CMK (cell line): ENCODE measurements at places on chromosomes 7 and 10.
A peak's percentile ranks its signal among the peaks of the same experiment; 100 is the strongest.

- DNase-seq = no peak
Observed at GRCh38 chr10:89374713-89375141, 3.1 kb upstream of the IFIT1B start.

DNA sequence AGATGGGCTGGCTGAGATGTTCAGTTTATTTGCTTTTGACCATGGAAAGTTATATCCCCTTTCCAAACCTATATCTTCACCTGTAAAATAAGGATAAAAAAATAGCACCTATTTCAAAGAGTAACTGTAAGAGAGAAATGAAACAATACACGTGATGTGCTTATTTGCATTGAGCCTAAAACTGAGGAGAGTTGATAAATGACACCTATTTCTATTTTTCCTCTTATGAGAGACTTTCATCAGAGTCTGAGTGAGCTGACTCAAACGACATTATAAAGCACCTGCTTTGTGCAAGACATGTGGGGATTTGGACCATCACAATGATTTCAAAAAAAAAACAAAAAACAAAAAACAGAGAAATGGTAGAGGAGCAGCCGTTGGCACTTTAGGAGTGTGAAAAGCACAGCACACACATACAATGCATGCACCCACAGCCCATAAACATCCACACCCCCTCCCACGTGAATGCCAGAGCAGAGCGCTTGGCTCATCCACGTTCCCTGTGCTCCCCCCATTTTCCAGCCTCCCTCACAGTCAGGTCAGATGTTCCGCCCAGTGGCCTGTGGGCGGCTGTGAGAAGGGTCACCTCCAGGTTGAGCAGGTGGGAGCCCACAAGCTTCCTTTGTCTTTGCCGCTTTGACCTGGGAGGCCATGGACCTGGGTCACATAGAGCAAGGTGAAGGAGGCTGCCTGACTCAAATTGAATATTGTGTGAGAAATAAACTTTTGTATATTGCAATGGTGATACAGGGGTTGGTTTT lies 253.2 kb upstream of the ZNF32 start:
- no peak for DNase-seq

DNA sequence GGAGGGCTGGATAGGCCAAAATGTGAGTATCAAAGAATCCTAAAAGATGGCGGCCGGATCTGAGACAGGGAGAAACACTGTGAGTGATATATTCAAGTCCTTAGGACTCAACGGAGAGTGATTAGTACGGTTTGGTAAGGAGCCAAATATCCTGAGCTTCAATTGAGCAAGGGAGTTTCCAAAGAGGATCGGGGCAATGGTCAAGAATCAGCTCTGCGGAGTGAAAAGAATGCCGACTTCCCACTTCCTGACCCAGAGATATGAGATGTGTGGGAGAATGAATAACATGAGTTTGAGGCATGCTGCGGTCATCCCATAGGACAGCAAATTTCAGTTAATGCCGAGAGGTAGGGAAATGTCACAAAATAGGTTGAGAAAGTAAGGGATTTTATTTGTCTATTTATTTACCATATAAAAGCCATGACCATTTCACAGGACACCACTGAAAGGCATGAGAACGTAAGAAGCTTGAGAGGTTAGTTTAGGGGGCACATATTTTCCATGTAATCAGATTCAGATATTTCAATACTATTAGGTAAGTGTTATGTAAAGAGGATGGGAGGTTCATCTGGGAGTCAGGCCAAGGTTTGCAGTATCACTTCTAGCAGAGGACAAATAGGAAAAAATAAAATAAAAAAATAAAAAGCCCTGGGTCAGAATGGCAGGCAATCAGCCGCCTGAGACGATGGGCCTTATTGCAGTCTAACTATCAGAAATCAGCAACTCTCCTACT lies 165.6 kb downstream of the HGF start:
- no peak for DNase-seq

DNA sequence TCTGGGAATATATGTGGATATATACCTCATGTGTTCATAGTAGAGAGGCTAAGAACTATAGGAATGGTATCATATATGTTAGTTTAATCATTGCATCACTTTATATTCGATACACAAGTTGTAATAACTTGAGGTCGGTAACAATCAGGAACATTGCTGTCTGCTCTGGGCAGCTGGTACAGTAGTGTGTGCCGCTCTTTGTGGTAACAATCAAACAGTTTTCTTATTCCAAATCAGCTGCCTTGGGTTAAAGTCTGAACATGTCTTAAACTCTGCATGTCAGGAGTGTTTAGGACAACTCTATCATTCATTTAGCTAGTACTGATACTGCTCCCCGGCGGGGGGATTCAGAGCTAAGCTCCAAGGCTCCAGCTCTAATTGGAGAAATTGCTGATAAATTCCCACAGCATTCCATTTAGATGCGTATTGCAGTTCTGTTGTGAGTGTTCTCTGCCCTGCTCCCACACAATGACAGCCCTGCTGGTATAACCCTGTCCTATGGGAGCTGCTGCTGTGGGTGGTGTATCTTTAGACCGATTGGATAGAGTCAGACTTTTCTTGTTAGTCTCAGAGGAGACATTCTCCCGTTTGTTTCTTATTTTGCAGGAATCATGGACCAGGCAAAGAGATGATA lies 707.5 kb upstream of the FZD8 start:
- no peak for DNase-seq

DNA sequence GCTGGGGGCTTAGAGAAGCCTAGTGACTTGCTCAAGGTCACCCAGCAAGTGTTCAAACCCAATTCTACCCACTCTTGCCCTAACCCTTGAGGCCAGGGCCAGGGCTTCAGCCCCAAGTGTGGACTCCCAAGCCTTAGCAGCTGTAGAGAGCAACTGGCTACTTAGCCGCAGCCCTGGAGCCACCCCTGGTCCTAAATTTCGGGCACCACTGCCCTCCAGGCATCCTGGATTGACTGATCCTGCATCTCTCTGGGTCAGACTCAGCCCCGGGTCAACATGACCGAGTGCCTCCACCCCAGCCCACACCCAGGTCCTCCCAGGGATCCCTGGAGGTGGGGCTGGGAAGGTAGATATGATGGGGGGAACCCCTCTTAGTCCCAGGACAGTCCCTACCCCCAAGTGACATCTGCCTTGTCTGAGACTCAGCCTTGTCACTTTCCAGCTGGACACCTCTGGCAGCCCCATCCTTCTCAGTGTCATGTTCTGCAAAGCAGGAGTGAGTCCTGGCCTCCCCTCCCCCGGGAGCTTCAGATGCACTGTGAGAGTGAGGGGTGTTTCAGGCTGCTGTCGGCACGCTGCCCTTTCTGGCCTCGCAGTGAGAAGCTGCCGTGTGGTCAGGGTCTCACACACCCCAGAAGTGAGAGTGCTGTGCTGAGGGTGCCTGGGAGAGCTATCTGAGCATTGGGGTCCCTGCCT lies 89.8 kb downstream of the ZMIZ1 start:
- no peak for DNase-seq

DNA sequence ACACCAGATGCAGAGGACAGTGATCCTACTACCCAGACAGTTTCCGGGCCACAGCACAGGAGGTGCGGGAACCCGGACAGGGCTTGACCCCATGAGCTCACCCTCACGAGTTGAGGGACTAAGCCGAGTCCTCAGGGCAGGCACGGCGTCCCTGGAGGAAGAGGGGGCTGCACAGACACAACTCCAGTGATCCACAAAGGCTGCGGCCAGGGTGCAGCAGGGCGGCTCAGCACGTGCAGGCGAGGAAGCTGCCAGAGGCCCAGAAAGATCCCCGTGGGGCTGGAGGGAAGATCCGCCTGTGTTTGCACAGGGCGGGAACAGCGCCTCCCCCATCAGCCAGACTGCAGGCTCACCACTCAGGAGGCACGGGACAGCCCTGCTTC lies 45.9 kb upstream of the TMEM72 start:
- DNase-seq = no peak

DNA sequence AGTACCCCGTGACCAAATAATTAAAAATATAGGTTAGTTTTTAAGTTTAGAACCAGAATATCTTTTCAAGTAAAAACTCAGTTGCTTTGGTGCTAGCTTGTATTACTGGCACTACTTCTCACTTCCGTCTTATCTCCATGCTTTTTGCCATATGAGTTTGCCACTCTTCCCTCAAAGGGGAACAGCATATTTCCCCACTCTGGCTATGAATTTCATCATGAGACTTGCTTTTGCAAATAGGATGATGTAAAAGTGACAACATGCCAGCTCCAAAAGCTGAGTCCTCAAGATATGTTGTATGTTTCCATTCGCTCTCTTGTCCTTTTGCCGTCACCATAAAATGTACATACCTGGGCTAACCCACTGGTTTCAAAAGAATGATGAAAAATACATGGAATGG lies 178.1 kb upstream of the SEMA3A start:
- DNase-seq = no peak

- DNase-seq = no peak
Observed at GRCh38 chr10:104076743-104077160, 8.9 kb downstream of the COL17A1 start.

DNA sequence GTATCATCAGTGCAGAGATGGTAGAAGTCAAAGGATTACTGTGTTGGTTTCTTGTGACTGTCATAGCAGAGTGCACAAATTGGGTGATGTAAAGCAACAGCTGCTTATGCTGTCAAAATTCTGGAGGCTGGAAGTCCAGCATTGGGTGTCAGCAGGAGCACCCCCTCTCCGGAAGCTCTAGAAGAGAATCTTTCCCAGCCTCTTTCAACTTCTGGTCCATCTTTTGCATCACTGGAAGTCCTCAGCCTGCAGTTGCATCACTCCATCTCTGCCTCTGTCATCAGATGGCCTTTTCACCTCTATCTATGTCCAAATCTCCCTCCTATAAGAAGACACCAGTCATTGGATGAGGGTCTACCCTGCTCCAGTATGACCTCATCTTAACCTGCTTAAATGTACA lies 35.8 kb upstream of the GALNTL5 start:
- DNase-seq = no peak

- DNase-seq = peak; percentile 71
Observed at GRCh38 chr10:101032637-101033224, 1.7 kb downstream of the SFXN3 start.
